Nucleus accumbens (tissue), 56 donors: ENCODE measurements at places on chromosomes 4 and X.

- no peak for DNase-seq
Observed at GRCh38 chr4:32140636-32141035, 1420.5 kb downstream of the PCDH7 start.

- DNase-seq: no peak
Observed at GRCh38 chr4:139028191-139028661, 12.6 kb downstream of the NOCT start.

DNA sequence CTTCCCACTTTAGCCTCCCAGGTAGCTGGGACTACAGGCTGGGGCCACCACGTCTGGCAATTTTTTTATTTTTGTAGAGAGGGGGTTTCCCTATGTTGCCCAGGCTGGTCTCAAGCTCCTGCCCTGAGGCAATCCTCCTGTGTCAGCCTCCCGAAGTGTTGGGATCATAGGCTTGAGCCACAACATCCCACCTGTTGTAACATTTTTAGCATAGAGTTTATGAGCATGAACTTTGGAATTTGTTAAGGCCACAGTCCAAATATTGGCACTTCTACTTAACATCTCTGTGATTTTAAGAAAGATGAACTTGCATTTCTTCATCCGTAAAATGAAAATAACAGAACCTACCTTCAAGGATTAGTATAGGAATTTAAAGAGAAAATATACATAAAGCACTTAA is 445.6 kb downstream of the IQCM start:
- no peak for DNase-seq

DNA sequence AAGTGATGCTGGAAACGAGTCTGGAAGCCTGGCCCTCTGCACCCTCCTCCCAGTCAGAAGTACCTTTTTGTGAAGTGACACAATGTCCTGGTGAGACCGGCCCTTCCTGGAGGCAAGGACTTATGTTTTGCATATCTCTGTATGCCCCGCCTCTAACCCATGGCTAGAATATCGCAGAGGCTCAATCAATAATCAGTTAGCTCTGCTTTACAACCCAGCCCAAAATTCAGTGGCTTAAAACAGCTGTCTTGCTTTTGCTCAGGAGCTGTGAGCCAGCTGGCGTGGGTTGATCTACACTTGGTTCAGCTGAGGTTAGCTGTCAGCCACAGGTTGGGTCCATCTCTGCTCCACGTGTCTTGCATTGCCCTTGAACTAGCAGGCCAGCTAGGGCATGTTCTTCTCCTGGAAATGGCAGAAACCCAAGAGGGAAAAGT is 98.8 kb upstream of the METTL14 start:
- DNase-seq: no peak

- no peak for DNase-seq
Observed at GRCh38 chrX:123834116-123834515, 25.7 kb upstream of the XIAP start.

DNA sequence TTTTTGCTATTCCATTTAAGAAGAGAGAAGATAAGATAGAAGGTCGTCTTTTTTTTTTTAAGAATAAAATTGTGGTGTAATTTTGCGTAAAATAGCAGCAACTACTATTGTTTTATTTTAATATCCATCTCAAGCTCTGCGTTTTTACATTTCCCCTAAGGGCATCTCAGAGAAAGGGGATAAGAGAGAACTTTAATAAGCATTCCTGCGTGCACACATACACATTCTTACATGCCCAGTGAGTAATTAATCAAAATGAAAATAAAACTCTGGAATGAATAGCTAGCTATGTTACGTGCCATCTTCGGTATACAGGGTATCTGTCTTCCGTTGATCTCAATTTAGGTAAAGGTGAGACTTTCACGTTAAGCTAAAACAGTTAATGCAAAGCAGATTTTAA is 200.3 kb upstream of the TENM3 start:
- DNase-seq: no peak

DNA sequence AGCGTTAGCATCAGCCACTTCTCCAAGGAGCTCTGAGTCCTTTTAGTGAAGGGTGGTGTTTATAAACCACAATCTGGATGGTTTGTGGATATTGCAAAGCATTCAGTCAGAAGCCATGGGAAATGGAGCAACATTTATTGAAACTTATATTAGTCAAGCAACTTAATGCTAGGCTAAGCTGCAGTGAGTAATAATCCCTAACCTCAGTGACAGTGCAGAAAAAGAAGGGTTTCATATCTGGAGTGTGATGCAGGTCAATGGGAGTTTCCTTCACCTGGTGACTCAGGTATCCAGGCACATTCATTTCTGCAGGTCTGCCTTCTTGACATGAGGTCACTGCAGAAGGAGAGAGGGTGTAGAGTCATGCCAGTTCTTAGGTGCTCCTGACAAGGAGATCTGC is 10.4 kb upstream of the DRD5 start:
- no peak for DNase-seq

- DNase-seq: no peak
Observed at GRCh38 chr4:74258963-74259362, 49.3 kb upstream of the EPGN start.

GRCh38 chrX:41314204-41314603 is 19.8 kb upstream of the DDX3X start:
- DNase-seq: no peak
